Hematopoietic multipotent progenitor cell treated with erythropoietin and hydrocortisone succinate and interleukin-3 and kit ligand, for 6 days (in vitro differentiated cells): ENCODE measurements at places on chromosomes 13 and 19.
A peak's percentile ranks its signal among the peaks of the same experiment; 100 is the strongest.

DNA sequence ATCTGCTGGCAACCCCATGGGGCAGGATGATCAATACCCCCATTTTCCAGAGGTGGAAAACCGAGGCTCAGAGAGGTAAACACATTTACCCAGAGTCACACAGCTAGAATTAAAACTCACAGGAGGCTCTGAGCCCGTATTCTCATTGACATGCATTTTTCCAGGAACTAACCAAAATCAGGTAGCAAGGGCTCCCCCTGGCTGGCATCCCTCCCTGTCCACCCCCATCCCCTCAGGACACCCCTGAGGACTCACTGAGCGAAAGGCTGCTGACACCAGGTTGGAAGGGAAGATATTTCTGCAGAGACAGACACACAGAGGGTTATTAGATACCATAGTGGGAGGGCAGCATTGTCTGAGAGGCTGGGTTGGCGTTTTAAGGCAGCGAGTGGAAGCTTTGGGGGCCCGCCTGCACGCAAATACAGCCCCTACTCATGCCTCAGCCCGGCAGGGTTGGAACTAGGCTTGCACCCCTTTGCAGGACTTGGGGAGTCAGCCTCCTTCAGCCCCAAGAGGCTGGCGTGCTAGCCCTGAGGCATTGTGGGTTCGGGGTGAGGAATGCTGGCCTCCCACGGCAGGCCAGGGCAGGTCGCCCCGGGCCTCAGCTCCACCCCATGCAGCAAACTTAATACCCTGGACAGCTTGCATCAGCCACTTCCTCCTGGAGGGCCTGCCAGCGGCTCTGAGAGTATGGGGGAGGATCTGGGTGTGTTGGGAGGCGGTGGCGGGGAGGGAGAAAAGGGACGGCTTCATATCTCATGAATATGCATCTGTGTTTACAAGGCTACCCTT lies 3.9 kb downstream of the SLC1A5 start:
- peak; percentile 95 for DNase-seq

DNA sequence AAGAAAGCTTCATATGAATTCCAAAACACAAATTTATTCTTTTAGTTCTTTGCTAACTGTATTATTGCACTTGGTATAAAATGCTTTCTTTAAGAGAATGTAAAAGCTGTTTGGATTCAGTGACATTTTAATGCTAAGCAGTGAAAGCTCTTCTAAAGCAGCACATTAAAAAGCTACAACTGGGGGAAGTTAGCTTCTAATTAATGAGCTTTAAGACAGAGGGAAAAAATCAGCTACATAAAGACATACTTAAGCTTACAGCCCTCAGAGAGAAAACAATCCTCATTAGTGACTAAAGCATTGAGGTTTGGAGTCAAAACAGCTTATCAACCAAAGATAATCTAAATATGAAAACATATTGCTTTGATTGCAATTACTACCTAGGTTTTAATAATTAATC lies 1222.2 kb upstream of the SPRY2 start:
- DNase-seq = no peak

GRCh38 chr13:97798171-97798821 lies 155.2 kb upstream of the IPO5 start:
- DNase-seq = no peak

DNA sequence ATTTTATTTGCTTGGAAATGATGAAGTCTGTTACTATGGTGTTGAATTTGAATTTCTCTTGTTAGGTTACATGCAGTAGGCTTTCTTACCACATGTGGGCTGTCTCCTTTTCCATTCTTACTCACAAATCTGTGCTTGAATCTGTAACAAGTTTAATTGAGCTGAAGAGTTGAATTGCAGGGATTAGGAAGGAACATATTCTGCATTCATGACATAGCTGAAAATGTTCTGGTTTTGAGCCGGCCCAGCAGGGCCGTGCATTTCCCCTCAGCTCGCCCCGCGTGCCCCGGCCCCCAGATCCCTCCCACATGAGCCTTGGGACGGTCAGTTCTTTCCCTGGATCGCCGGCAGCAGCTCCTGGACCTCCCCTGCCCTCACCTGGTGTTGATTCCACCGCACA lies 28.1 kb downstream of the TFDP1 start:
- no peak for DNase-seq

DNA sequence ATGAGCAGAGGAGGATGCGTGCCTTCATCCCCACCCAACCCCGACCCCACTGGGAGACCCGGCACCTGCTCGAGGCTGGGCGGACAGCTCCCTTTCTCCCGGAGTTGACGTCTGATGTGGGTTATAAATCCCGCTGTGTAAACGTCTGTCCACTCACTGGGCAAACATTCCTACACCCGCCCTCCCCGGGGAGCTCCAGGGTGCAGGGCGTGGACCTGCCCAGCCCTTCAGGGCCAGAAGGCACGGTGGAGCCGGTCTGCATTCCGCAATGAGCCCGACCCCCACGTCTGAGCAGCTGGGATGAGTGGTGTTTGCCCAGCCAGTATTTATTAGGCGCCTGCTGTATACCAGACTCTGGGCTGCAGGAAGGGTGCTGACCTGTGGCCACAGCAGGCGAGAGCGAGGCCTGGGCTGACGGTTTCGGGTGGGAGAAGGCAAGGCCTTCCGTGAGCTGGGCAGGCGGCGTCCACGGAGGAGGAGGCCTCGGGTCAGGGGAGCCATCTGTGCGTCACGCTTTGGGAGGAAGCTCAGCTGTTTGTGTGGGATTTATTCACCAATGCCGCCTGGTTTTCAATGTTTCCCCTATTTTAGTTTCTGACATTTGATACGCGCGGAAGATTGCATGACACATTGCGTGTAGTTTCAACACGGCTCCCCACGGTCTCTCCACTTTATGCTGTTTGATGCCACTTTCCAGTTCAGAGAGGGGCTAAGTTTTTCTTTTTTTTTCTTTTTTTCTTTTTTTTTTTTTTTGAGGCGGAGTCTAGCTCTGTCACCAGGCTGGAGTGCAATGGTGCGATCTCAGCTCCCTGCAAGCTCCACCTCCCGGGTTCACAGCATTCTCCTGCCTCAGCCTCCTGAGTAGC lies 2.0 kb downstream of the MISP start:
- DNase-seq = peak; percentile 21

- peak; percentile 88 for DNase-seq
These were observed 14.6 kb downstream of the VSIG10L start for GRCh38 chr19:51327066-51328001.

GRCh38 chr19:44848036-44848811 lies 2.1 kb downstream of the NECTIN2 start:
- DNase-seq = peak; percentile 34

DNA sequence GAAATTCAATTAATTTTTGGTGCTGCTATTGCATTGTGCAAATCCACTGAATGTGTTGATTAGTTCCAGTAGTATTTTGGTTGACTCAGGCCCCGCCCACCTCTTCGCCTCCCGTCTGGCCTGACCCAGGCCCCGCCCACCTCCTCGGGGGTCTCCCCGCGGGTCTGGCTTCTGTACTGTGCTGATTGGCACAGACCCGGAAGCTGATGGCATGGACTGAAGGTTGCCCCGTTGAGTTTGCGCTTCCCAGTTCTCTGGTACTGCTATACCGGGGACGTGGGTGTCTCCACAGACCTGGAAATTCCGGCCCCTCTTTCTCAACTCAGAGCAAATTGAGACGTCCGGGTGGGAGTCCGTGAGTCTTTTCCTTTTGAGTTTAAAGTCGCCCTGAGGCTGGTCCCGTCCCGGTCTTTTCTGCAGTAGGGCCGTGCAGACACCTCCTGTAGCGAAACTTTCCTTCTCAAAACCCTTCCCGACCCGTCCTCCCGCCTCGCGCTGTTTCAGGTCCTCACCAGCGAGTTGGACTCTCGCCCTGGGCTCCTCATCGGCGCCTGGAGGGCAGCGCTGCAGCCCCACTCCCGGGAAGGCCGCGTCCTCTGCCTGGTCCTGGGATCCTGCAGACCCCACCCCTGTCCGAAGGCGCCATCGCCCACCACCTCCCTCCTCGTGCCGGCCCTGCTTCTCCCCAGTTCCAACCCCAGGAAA lies 14.8 kb downstream of the ZNF701 start:
- DNase-seq = no peak

DNA sequence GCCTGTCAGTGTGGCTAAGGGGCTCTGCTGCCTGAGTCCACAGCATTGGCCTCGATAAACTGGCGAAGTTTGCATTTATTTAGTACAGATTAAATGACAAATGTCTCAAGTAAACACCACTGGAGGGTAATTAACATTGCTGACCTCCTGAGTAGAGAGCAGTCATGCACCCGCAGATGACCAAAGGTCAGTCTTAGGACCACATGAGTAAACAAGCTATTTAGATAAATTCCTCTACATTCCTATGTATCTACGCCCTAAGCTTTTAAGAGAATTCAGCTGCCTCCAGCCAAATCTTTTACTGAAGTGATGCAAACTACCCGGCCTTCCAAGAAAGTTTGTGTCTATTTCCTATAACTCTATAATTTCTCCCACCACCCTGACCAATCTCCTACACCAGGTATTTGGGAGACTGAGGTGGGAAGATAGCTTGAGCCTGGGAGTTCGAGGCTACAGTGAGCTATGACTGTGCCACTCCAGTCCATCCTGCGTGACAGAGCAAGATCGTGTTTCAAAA lies 22.9 kb downstream of the CD70 start:
- no peak for DNase-seq

DNA sequence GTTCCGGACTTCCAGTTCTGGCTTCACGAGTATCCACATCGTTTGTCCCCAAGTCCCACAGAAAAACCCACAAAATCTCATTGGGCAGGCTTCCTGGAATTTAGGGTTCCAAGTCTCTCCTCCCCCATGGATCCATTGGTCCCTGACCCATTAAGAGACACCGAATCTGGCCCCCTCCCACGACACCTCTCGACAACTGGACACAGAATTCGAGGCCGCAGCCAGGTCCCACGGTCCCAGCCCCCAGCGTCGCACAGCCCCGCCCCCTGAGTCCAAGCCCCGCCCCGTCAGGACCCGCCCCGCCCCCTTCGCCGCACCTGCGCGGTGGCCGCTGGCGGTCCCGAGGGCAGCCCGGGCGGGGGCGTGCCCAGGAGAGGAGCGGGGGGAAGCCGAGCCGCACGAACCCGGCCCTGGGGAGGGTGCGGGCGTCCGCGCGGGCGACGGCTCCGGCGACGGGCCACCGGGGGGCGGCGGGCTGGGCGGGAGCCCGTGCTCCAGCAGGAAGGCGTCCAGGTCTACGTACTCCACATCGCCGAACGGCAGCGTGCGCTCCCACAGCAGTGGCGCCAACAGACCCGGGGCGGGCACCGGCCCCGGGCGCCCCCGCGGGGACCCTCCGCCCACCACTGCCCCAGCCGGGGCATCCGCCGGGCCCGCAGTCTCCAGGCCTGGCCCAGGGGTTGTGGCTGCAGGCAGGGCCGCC lies 1.8 kb downstream of the DBP start:
- peak; percentile 81 for DNase-seq

DNA sequence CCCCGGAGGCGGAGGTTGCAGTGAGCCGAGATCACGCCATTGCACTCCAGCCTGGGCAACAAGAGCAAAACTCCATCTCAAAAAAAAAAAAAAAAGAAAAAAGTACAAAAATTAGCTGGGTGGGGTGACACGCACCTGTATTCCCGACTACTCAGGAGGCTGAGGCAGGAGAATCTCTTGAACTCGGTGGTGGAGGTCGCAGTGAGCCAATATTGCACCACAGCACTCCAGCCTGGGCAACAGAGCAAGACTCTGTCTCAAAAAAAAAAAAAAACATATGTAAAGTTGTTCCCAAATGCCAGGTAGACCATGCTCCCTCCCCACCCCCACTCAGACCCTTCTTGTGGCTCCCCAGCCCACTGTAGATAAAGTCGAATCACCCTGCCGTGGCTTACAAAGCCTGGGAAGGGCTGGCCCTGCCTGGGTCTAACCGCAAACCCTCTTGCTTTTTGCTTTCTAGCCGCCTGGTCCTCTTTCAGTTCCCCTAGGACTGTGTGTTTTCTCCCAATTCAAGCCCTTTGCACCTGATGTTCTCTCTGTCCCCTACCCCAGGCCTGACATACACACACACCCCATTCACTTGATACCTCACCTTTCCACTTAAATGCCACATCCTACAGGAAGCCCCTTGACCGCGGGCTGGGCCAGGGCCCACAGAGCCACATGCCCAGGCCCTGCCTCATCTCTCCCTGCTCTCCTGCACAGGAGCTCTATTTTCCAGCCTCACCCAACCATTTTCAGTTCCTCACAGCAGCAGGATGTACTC lies 34.4 kb downstream of the MAP4K1 start:
- DNase-seq = no peak

- DNase-seq = no peak
These were observed 45.4 kb upstream of the SPACA7 start for GRCh38 chr13:112330479-112331381.

DNA sequence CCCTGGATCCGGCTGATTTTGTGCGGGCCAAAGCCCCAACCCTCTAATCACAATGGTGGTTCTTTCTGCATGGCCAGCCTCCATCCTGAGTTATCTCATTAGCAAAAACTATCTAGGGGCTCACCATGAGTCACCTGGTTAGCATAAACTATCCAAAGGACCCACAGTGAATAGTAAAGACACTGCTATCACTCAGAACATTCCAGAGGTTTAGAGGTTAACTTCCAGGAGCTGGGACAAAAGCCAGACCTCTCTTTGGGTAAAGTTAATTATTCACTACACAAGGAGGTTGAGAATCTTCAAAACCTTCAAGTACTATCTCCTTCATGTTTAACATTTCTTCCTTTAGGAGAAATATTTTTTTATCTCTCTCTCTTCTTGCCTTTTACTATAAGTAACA lies 18.8 kb upstream of the PPP5C start:
- DNase-seq = no peak

DNA sequence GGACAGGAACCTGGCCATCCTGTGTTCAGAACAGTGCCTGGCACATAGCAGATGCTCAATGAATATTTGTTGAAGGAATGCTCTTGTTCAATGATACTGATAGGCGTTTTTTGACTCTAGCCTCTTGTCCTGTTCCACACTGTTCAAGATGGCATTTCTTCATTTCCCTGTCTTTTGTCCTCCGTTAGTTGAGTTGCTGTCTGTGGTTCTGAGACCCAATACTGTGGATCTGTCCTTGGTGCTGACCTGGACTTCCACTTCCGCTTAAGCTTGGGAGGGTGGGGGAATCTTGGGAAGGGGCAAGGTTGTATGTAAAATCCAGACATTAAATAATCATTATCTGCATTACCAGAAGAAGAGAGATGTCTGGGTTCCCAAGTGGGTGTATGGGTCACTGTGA lies 8.3 kb upstream of the KCNN4 start:
- DNase-seq = peak; percentile 78

DNA sequence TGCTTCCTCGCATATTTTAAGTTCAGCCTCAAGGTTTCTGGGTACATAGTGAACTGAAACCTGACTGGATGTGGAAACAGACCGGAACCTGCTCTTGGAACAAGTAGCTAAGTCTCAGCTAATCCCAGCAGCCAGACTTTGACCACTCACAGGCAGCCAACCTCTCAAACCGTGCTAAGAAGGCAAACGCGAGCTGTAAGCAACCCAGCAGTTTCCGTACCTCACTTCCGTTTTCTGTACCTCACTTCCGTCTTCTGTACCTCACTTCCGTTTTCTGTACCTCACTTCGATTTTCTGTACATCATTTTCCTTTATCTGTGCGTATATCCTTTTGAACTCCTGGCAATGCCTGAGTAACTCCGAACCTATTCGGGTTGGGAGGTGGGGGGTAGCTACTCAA lies 96.8 kb downstream of the SUCLA2 start:
- DNase-seq = no peak
